Retina (tissue), 1 donor: ENCODE measurements at places on chromosomes 5 and 9.

GRCh38 chr5:132098151-132098594, 24.6 kb downstream of the CSF2 start:
- DNase-seq: no peak

- no peak for DNase-seq
Observed at GRCh38 chr9:23556459-23556858, 269.6 kb downstream of the ELAVL2 start.

DNA sequence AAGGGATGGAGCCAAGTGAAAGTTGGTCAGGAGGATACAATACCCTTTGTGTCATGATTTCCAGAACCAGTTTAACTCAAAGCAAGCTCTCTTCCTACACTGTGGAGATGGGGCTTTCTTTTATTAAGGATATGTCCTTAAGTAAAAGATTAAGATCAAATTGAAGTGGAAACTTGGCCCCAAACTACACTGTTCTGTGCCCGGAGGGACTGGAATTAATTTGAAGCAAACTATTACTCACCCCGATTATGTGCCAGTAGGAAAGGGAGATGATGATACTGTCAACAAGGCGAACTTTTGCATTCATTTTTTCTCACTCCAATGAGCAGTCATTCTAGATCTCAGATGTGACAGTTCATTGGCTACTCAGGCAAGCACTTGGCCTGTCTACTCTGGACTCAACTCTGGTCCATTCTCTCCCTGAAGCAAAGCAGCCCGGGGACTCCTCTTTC, 186.7 kb downstream of the NTRK2 start:
- no peak for DNase-seq

GRCh38 chr9:124438091-124438490, 12.2 kb upstream of the ADGRD2 start:
- no peak for DNase-seq

- DNase-seq: no peak
Observed at GRCh38 chr5:119049824-119050449, 20.9 kb upstream of the DMXL1 start.

DNA sequence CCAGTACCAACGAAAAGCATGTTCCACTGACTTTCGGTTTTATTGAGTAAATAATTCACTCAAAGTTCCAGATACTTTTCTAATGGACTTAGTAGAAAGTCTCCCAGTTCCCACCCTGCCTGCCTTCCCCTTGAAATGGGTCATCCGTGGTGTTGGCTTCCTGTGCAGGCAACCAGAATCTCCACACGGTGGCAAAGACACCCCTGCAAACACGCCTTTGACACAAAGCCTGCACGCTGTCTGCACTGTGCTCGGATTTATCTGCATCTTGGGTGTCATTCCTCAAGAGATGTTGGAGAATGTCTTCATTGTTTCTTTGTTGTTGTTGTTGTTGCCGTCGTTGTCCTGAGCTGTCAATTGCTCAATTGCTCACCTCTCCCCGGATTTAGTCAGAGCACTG, 150.0 kb upstream of the IRX2 start:
- no peak for DNase-seq

DNA sequence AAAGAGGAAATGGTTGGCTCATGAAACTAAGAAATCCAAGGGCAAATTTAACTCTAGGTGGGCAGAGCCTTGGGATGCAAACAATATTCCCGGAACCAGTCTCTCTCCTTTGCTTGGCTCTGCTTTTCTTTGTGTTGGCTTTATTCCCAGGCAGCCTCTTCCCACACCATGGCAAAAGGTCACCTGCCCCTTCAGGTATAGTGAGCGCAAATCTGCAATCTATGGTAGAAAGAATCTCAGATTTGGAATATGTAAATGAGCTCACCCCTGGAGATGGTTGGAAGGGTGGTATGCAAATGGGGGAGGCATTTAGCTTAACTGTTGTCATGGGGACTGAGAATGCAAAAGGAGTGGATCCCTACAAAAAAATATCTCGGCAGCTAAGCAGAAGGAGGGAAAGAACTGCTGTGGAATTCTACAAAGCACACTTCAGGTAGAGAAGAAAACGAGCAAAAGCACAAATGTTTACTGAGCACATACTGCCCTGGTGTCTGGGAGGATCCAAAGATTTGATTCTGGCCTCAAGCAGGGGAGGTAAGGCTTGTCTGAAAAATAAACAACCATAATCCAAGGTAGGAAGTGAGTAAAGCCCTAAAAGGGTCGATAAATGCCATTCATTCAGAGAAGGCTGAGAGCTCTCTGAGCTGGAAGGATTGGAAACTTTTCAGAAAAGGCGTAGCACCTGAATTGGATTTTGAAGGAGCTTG, 139.7 kb downstream of the TLE1 start:
- DNase-seq: no peak

DNA sequence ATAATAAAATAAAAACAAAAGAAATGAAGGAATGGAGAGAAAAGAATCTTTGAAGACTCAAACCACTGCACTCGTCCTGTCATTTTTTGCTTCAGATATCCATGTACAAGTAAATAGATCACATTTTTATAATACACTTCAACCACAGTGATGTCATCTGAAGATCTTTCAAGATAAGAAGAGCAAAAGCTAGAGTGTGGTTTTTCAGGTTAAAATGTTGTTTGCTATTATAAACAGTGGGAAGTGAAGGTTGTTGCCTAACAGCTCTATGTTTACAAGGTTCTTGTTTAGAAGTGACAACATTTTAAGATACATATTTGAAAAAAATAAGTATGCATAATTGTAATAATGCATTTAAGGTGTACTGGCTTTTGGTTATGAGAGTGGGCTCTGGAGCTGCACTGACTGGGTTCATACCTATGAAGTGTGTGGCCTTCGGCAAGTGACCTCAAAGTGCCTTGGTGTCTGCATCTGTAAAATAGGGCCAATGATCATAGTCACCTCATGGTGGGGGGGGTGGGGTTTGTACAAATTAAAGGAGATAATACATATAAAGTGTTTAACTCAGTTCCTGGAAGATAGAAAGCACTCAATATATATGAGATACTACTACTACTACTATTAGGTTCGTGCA, 45.5 kb upstream of the IL7R start:
- DNase-seq: no peak

GRCh38 chr9:35745569-35745968, 3.5 kb downstream of the GBA2 start:
- DNase-seq: no peak

GRCh38 chr9:121987314-121987713, 105.8 kb downstream of the TTLL11 start:
- no peak for DNase-seq

- DNase-seq: no peak
Observed at GRCh38 chr5:149831492-149831891, 101.4 kb downstream of the PPARGC1B start.

GRCh38 chr5:81607693-81608092, 143.2 kb downstream of the SSBP2 start:
- no peak for DNase-seq

- no peak for DNase-seq
Observed at GRCh38 chr5:10460252-10460906, 18.7 kb downstream of the ROPN1L start.

DNA sequence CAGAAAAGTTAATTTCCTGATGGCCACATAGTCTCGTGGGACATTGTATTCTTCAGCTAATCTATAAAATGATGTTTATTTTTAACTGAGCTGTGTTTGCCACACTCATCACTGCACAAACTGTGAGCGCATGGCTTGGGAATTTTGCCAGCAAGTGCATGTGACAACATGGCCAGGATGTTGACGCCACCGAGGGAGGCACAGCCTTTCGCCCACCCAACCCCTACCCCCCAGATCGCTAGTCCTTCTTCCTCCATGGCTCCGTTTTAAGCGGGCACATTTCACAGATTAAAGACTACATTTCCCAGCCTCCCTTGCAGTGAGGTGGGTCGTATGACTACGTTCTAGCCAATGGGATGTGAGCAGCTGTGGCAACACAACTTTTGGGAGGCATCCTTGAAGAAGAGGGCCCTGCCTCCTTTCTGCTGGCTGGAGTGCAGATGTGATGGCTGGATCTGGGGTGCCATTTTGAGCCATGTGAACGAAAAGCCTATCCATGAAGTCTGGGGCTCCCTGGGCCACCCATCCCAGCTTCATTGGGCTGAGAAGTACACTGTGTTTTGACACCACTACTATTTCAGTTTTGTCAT, 7.9 kb downstream of the NRARP start:
- peak; percentile 46 for DNase-seq

- no peak for DNase-seq
Observed at GRCh38 chr9:16752601-16753000, 117.9 kb downstream of the BNC2 start.

- DNase-seq: no peak
Observed at GRCh38 chr5:25094219-25094618, 449.4 kb upstream of the CDH10 start.

GRCh38 chr5:140251527-140251973, 51.4 kb downstream of the PFDN1 start:
- no peak for DNase-seq

- no peak for DNase-seq
Observed at GRCh38 chr5:81751836-81752643, 1.1 kb upstream of the SSBP2 start.

DNA sequence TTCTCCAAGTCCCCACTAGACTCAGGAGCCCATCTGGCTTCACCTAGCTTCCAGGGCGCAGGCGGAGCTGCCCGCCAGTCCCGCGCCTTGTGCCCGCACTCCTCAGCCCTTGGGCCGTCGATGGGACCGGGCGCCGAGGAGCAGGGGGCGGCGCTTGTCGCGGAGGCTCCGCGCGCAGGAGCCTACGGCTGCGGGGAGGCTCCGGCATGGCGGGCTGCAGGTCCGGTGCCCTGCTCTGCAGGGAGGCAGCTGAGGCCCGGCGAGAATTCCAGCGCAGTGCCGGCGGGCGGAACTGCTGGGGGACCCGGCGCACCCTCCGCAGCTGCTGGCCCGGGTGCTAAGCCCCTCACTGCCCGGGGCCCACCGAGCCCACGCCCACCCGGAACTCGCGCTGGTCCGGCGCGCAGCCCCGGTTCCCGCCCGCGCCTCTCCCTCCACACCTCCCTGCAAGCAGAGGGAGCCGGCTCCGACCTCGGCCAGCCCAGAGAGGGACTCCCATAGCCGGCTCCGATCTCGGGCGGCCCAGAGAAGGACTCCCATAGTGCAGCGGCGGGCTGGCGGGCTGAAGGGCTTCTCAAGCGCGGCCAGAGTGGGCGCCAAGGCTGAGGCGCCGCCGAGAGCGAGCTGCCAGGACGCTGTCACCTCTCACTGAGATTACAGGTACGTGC, 78.1 kb upstream of the PJA2 start:
- DNase-seq: no peak

- no peak for DNase-seq
Observed at GRCh38 chr5:54765165-54766028, 220.0 kb downstream of the ESM1 start.

DNA sequence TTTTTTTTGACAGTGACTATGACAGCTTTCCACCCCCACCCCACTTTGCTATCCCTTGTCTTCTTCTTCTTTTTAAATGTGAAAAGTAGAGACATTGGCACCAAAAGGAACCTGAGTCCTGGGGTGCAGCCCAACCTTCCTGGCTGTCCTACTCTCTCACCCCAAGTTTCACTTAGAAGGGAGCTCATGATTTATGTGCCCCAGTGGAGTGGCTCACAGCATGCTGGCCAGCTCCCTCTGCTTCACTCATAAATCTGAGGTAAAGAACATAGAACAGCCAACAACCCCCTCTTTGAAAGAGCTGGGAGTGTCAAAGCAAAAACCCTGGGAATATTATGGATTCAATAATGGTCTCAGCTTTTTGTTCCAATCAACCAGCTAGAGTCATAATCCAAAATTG, 196.3 kb upstream of the DAPK1 start:
- no peak for DNase-seq

DNA sequence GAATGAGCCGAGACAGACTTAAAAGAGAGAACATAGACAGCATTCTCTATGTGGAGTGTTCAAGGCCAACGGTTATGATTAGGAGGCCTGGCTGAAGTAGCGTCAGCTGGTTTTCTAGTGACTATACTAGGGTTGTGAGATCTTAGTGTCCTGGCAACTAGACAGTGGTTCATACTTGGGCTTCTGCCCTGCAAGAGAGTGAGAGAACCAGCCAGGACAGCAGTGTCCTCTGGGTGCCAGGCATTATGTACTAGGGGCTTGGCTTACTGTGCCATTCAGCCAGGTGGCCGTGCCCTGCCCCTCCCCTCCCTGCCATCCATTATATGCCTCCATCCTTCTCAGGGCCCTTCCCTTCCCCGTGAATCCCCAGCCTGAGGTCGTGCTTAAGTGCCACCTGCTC, 56.8 kb downstream of the TRIO start:
- no peak for DNase-seq

DNA sequence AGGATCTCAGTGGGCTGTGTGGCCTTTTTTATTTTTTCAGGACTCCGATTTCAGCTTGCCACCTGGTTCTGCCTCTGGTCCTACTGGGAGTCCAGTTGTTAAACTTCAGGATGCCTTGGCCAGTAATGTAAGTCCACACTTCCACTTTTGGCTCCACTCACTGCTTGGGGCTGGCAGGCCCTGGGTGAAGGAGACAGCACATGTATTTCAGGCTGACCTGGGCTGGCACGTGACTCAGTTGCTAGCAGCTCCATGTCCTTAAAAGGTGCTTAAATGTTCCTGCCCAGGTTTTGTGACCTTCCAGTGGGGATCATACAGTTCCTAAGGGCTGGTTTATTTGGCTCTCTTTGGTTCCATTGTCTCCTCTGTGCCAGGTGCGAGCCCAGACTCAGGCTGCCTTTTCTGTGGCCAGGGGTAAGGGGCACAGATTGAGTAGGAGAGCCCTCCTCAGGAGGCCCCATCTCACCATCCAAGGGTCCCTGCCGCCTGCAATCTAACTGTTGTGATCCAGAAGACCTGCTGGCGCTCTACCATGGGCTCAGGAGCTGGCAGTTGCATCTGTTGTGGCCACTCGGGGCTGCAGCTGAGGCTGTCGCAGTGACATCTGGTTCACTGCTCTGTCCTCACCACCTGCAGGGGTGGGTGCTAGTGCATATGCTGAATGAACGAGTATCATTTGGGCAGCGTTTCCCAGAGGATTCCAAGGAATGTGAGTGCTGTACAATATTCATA, 19.2 kb upstream of the POMT1 start:
- DNase-seq: no peak

- DNase-seq: peak; percentile 83
Observed at GRCh38 chr5:95856501-95856981, 34.0 kb upstream of the GLRX start.

GRCh38 chr5:54278979-54279717, 31.2 kb downstream of the ARL15 start:
- DNase-seq: no peak

GRCh38 chr9:4864698-4865097, 72.0 kb downstream of the RCL1 start:
- DNase-seq: peak; percentile 3

DNA sequence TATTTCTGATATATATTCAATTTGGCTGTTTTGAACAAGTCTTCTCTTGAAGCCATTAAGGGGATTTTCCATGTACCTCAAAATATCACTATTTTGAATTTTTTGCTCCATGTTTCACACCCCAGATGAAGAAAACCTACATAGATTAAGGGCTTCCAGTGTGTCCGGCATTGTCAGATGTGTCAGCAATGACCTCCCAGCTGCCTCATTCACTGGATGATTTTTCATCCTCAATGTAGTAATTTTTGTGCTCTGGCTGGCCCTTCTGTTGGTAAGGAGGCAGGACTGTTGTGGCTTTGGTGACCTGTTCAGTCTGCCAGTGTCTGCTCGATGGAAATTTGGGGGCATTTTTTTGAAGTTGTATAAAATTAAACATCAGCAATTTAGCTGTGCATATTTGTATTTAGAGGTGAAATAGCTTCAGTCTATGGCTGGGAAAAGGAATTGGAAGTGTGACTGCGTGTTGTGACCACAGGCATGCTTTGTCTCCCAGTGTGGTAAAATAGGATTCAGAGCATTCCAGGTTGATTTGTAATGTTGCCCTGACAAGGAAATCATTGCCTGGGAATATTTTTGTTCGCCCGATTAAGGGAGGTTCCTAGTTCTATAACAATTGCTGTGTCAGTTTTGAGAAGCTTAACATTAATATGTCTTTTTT, 312.4 kb downstream of the ARHGEF28 start:
- DNase-seq: no peak
